ENCODE measurements at places on chromosomes 1 and 21. TPM values are rescaled to one million over a fixed set of nuclear protein-coding genes. Genes with fewer than 3 reads are reported as not detected.

GRCh38 chr1:97348599-97349265 lies 572.1 kb downstream of the DPYD start:
- peak overlapping the region; percentile 3 for H3K27ac ChIP-seq
- peaks cover 15% of the 10 kb centered on the region for H3K4me1 ChIP-seq
- no peak for DNase-seq
- H3K27me3 ChIP-seq: no peaks in the 10 kb centered on the region

- no peaks in the 10 kb centered on the region for H3K36me3 ChIP-seq
- no peak for DNase-seq
- peaks cover 64% of the 10 kb centered on the region for H3K4me1 ChIP-seq
- H3K27me3 ChIP-seq: no peaks in the 10 kb centered on the region
Observed at GRCh38 chr1:39269349-39269748, 64.9 kb downstream of the MACF1 start.

GRCh38 chr1:209457401-209458125 lies 126.0 kb upstream of the CAMK1G start:
- DNase-seq: no peak
- H3K27me3 ChIP-seq: no peaks in the 10 kb centered on the region
- no peak overlapping the region for H3K27ac ChIP-seq

Gene MCOLN2
- total RNA-seq: 10.9 TPM

Gene MOV10
- 56.8 TPM for total RNA-seq

Gene PBX1
- total RNA-seq: 84.2 TPM

Gene TMPRSS15
- not detected for total RNA-seq

Gene TP73
- total RNA-seq: 3.4 TPM
